ENCODE measurements at places on chromosomes 7 and 10.

- no peak for DNase-seq
Measured at GRCh38 chr10:119113751-119114732, 10.1 kb downstream of the DENND10 start.

DNA sequence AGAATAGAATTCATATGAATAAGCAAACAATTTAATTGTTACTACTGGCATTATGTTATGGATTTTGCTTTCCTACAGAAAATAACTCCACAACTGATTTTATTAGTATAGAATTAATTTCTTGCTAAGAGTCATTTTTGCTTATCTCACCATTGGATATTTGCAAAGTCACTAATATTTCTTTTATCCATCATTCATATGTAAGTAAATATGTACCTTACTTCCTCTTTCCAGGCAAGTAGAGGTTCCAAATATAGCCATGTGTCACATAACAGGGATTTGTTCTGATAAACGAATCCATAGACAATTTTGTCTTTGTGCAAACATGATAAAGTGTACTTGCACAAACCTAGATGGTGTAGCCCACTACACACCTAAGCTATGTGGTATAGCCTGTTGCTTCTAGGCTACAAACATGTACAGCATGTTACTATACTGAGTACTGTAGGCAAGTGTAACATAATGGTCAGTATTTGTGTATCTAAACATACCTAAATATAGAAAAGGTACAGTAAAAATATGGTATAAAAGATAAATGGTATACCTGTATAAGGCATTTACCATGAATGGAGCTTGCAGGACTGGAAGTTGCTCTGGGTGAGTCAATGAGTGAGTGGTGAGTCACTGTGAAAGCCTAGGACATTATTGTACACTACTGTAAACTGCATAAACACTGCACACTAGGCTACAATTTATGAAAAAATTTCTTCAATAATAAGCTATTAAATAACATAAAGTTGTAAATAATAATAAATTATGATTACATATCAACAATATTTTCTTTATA is 18.3 kb downstream of the KLLN start:
- DNase-seq: no peak

- DNase-seq: no peak
Measured at GRCh38 chr7:130387628-130388403, 7.5 kb downstream of the CPA1 start.

DNA sequence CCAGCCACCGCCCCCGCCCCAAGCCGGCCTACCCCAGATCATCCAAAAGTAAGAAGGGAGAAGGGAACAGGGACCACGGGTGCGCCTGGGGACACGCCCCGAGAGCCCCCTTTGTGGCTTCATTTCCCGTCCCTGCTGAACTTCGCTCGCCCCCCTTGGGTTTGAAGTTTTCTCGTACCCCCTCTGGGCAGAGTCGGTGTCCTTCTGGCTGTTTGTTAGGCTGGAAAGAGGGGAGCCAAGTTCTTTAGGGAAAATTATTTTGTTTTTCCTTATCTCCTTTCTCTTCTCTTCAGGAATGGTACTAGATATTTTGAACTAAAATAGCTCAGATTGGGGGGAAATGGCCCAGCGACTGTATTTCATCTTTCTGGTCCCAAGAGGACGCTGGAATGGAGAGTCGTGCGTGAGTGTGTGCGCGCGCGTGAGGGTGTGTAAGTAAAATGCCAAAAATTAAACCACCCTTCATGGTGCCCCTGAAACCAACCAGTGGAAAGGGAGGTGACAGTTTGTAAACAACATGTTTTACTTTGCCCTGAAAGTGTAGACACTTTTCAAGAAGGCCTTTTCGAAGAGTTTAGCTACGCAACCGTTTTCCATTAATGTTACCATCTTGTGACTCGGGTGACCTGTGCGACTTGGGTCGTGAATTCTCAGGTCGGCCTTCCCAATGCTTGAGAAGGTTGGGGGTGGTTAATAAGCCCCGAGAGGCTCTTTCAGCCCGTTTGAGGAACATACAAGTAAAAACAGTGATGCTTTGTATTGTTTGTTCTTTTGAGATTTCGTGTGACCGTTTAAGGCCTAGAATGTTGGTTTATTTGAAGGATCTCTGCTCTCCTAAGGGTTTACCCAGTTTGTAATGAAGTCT is 694 bp downstream of the RBM20 start:
- DNase-seq: no peak

DNA sequence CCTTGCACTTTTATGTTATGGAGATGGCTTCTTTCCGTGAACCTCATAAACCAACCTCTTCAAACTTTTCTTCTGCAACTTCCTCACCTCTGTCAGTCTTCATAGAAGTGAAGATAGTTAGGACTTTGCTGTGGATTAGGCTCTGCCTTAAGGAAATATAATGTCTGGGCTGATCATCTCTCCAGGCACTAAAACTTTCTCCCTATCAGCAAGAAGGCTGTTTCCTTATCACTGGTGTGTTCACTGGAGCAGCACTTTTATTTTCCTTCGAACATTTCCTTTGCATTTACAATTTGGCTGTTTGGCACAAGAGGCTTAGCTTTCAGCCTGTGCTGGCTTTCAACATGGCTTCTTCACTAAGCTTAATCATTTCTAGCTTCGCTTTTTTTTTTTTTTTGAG is 52.8 kb downstream of the ESYT2 start:
- no peak for DNase-seq

DNA sequence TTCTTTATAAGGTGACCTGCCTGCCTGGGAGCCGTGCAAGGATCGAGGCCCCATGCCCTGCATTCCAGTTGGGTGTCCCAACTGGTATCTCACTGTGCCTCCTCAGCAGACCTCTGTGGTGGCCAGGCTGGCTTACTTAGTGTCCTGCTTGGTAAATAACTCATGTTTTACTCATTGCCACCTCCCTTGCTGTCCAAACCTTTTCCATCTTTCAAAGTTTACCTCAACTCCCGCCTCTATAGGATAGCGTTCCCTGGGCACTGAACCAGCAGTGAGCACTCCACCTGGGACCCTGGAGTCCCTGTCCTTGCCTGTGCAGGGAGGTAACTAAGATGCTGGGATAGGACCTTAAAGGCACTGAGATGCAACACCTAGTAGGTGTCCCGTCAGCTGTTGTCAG is 33.6 kb downstream of the SLC18A2 start:
- no peak for DNase-seq

DNA sequence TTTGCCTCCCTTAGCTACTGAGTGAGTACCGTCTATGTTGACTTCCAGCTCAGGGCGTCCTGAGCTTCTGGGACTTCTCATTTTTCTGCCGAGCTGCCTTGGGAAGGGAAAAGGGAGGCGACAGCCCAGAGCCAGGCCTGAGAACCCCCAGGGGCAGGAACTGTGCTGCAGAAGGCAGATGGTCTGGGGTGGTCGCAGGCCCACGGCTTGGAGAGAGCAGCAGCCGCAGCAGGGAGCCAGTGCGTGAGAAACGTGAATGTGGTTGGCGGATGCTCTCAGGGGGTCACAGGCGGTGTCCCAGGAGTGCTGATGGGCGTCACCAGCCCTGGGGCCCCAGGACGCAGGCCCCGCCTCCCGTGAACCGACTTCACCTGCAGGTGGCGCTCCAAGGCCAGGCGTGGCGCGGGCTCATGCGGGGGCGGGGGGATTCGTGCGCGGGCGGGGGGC is 9.2 kb upstream of the PWWP2B start:
- DNase-seq: peak; percentile 86

DNA sequence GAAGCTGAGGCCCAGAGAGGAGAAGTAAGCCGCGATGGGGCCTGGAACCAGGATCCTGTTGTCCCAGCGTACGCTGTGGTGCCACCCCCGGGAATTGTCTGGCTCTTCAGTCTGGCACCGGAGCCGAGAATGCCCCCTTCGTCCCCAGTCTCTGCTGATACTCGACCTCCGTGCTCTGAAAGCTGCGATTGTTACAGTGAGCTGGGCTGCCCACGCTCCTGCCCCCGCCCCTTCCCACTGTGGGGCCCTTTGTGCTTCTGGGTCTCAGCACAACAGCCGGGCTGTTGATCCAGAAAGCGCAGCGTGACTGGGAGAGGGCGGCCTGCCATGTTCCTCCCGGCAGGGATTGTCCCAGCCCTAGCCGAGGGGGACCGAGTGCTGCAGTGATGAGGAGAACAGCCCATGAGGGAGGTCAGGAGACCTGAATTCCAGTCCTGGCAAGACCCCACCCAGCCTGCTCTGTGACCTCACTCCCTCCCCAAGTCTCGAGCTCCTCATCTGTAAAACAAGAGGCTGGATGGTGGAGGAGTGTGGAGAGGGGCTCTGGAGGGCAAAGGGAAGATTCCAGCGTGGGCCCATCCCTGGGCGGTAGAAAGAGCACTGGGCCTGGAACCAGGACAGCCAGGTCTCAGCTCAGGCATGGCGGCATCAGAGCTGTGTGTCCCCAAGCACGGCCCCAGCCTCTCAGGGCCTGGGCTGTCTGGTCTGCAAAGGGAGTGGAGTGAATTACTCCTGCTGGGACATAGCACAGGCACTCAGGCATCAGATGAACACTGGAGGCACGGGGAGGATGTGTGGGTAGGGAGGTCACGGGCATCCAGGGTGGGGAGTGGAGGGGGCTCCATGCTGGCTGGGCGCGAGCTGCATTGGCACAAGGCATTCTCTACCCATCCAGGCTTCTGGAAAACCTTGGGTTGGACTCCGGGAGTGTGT is 43.6 kb downstream of the TSPAN15 start:
- no peak for DNase-seq

- DNase-seq: no peak
Measured at GRCh38 chr10:77909749-77910375, 16.7 kb downstream of the DLG5 start.

- no peak for DNase-seq
Measured at GRCh38 chr10:111158595-111158994, 81.8 kb downstream of the ADRA2A start.

GRCh38 chr7:135990258-135990657 is 13.1 kb upstream of the MTPN start:
- DNase-seq: no peak

DNA sequence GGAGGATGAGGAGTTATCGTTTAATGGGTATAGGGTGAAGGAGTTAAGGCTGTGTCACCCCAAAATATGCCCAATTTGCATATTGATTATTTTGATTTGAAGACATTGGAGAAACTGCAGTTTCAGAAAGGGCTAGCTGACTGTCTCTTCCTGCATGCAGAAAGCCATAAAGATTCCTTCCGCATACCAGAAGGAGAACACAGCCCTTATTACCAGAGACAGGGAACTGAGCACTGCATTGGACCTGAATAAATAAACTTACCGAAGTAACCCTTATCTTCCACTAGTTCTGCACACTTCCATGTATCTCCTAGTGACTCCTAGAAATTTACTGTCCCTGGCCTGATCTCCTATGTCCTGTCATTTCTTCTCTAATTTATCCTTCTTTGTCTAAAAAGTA is 821.9 kb upstream of the AUTS2 start:
- no peak for DNase-seq

GRCh38 chr10:119221666-119222065 is 14.3 kb downstream of the GRK5 start:
- no peak for DNase-seq

- no peak for DNase-seq
Measured at GRCh38 chr7:134703782-134704181, 57.1 kb downstream of the BPGM start.

DNA sequence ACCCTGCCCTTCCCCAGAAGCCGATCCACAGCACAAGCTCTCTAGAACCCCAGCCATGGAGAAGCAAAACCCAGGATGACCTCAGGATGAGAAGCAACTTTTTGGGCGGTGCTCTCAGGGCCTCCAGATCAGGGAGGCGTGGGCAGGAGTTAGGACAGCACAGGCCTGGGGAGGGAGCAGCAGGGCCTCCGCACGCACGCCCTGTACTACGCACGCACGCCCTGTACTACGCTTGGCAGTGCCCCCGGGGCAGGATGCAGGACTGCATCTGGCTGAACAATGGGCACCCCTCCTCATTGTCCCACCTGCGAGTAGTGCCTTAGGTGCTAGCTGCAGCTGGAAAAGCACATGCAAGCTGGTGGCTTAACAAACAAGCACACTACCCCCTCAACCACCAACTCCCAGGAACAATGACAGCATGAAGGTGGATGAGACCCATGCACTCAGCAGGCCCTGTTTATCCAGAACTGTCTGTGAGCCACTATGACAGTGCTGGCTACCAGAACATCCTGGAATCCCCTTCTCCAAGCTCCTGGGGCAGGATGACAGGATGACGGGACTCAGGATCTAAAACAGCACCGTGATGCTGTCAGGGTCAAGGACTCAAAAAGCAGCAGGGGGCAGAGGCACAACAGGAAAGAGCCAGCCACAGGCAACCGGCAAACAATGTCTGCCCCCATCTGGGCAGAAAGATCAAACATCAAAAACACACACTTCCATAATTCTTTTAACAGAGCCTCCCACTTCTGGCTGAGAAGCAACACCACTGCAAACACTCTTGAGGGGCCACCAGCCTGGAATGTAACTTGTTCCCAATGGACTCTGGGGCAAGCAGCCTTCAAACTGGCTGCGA is 11.8 kb downstream of the PODXL start:
- no peak for DNase-seq

GRCh38 chr10:34137955-34138354 is 677.1 kb downstream of the PARD3 start:
- DNase-seq: no peak

- no peak for DNase-seq
Measured at GRCh38 chr10:130179640-130180039, 43.4 kb downstream of the GLRX3 start.
